ENCODE measurements at places on chromosomes 1 and 21.

DNA sequence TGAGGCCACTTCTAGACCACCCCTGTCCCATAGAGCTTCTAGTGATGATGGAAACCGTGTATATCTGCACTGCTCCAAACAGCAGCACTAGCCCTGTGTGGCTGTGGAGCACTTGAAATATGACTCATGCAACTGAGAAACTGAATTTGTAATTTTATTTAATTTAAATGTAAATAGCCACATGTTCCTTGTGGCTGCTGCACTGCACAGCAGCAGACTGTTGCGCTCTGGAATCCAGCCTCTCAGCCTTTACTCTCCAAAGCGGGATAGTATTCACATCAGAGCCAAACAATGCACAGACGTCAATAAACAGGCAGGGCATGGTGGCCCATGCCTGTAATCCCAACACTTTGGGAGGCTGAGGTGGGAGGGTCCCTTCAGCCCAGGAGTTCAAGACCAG lies 12.0 kb downstream of the CAPN2 start:
- no peak for DNase-seq

DNA sequence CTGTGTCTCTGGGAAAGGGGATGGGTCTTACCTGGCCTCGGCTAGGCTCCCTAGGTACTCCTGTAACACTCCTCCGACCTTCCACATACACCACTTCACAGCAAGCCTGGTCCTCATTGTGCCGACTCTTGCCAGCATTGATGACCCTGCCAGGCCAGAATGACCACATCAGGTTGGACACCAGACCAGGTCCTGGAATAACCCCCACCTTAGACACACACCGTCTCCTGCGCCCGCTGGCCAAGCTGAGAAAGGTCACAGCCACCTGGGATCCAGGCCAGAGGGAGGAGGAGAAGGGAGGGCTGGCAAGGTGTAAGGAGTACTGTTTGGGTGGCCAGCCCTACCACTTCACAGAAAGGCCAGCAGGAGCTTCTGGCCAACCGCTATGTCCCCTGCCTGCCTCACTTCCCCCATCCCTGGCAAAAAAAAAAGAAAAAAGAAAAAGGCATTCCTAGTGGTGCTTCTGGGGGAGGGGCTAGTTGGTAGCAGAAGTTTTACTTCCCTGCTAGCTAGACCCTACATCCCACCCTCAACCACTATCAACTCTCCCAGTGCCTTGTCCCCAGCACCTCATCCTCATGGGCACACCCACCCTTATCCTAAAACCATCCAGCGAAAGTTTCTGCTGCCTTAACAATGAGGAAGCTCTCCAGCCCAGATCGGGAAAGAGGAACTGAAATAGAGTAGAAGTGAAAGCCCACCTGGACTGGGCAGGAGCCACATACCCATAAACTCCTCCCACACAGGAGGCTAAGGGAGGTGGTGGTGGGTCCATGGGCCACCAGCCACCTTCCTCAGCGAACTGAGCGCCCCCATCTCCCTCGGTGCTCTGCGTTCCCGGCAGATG lies 1.4 kb downstream of the PPM1J start:
- no peak for DNase-seq

- no peak for DNase-seq
These were observed 6.2 kb downstream of the BARHL2 start for GRCh38 chr1:90710579-90711536.

DNA sequence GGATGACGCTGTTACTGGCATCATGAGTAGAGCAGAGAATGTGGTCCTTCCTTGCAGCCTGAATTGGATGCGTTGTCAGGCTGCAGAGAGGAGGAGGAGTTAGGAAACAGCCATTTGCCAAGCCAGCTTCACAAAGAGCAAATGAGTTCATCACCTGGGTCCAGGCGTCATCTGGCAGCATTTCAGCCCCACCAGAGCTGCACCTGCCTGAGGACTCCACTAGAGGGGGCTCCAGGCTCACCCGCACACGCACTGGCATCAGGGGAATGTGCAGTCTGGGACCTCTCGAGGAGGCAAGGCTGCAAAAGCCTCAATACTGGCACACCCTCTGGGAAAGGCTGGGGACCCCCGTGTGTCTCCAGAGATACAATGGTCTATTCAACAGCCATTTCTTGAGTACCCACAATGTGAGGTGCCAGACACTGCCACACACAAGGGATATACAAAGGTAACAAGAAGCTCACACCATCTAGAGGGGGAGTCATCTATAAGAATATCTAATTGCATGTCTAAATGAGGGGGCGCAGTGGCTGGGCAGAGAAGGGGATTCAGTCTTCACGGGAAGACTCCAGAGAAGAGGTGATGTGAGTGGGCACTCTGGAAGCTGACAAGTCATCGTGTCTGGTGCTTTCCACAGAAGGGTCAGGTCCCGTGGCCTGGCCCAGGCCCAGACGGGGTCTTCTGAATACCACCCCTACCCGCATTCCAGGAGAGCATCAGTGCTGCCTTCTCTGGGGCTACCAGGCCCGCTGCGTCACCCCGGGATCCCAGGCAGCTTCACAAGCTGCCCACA lies 53.5 kb upstream of the CNTN2 start:
- DNase-seq: peak; percentile 12

- no peak for DNase-seq
These were observed 71.6 kb downstream of the CDC14A start for GRCh38 chr1:100423832-100424337.

DNA sequence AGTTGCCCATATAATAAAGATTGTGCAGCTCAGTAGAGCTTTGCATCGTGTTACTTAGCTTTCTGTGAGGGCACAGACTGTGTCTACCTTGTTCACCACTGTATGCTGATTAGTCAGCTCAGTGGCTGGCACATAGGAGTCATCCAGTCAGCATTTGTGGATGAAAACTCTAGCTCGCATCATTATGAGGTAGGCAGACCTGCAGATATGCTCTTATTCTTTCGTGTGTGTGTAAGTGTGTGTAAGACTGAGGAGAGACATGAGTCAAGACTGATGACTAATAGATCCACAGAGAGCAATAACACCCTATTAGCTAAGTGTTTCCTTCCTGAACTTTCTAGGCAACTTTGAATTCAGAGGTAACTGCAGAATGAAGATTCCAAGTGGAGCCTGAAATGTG lies 17.1 kb downstream of the TTF2 start:
- DNase-seq: no peak

DNA sequence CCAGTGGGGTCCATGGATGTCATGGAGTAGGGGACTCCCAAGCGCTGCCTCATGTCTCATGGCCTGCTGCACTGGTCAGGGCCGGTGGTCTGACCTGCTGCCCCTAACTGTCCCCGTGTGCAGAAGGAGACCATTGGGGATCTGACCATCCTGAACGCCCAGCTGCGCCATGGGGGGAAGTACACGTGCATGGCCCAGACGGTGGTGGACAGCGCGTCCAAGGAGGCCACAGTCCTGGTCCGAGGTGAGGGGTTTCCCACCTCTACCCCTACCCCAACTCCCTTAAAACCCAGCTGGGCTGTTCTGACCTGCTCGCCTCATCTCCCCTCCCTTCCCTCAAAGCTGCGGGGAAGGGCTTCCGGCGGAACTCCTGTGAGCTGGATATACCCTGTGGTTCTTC lies 18.6 kb downstream of the TMEM81 start:
- DNase-seq: no peak

GRCh38 chr21:29293495-29293894 lies 5.2 kb upstream of the BACH1 start:
- no peak for DNase-seq

All from T-helper 9 cell (primary cell).